Stimulated activated CD8-positive, alpha-beta memory T cell treated with anti-CD3 and anti-CD28 coated beads, Interleukin-2, amount 100 ng/mL, for 48 hours (primary cell): ENCODE measurements at places on chromosomes 6 and 20.

DNA sequence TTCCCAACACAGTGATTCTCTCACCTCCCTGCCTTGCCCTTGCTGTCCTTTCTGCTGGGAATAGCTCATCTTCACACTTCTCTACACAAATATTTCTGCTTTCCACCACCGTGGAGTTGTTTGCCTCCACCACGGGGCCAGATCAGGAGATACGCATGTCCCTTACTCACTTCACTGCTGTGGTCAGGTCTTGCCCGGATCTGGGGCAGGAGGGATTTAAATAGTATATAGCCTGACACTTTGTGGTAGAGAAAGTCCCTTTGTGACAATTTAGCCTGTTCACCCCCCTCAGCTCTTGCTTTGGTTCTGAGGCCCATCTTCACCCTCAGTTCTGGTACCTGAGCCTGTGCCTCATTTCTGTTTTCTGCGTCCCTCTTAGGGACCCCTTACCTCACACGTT, 92.6 kb upstream of the PREP start:
- no peak for DNase-seq

DNA sequence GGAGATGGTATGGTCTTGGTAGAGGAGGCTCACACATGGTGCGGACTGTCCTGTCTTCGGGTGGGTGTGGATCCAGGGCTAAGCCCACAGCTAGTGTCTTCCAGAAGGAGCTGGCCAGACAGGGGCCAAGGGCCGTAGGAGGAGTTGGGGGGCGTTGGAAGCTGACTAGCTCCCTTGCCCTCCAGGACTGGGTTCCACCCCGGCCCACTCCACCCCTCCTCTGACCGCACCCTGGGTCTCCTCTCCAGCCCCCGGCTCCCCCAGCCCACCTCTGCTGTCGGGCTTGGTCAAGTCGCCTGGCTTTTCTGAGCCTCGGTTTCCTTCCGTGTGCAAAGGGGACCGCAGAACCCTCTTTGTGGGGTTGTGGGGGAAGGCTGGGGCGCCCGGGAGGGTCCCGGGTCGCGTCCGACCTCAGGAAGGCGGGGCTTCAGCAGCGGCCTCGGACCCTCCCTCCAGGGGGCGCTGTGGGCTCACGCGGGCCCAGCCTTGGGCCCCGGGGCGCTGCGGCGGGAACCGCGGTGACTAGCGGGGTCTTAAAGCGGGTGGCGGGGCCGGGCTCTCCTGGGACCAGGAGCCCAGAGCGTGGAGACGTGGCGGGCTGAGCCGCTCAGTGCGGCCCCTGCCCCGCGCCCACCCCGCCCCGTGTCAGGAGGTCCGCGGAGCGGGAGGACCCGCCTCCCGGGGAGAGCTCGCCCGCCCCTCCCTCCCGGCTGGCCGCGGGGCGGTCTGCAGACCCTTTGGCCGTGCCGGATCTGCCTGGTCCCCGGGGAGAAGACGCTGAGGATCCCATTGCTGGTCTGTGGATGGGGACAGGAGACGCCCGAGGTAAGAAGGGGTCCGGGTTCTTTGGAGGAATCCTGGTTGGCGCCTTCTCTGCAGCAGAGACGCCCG, 5.4 kb downstream of the NPBWR2 start:
- peak; percentile 62 for DNase-seq

- no peak for DNase-seq
Observed at GRCh38 chr20:57810511-57811373, 100.9 kb upstream of the PMEPA1 start.

DNA sequence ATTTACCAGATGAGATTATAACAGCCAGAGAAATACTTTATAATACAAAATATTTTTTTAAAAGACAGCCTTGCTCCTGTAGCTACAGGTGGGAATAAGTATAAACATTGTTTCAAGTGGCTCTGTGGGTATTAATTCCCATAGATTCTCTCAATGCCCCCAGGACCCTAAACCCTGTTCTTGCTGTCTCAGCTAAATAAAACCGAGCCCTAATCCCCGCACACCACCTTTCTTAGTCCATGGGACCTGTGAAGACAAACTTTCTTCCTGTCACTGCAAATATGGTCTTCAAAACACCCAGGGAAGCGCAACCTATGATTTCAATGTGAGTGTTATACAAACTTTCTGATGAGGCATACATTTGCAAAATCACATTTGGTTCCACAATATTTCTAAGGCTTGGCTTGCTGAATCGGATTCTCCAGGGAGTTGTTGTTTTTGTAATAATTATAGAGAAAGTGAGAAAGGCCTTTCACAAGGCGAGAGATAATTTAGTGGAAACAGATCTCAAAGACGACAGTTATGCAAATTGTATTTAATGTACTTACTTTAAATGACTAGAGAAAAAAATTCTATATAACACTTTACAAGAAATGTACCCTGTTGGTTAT, 11.1 kb downstream of the SMLR1 start:
- no peak for DNase-seq

GRCh38 chr6:79984261-79984660, 20.2 kb upstream of the TTK start:
- DNase-seq, result no peak

DNA sequence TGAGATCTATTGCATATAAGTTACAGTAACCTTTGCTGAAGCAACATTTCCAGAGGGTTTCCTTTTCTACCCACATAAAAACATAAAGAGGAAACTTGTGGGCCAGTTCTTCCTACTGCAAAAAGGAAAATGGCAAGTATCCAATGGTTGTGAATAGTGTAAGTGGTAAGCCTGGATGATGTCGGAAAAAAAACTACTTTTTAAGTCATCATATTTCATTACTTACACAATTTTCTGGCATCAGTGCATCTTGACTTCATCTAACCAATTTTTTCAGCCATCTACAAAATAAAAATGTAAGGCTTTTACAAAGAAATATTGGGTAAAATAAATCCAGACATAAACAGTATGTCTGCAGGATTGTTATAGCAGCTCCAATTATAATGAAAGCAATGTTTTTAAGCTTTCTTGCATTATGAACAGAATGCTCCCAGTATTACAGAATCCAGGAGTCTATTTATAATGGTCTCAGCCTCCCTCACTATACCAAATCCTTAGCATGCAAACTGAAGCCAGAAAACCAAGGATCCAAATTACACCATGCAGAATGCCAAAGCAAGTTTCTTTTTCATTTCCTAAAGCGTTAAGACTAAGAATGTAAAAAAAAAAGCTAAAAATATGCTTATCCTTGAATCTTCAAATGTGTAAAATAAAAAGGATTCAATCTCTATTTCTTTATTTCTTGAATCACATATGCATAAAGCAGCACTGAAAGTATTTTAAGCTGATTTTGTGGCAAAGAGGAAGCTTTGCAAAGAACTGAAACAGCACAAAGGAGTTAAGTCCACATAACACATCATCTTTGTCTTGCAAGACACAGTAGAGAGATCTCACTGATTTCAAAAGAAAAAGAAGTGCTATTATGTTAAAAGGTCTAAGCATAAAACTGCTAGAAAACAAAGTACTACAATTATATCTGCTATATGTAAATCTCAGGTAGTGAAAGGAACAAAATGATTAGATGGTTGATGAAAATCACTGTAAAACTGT, 126.8 kb upstream of the HMGCLL1 start:
- no peak for DNase-seq

- no peak for DNase-seq
Observed at GRCh38 chr6:111949546-111949945, 76.3 kb upstream of the FYN start.

DNA sequence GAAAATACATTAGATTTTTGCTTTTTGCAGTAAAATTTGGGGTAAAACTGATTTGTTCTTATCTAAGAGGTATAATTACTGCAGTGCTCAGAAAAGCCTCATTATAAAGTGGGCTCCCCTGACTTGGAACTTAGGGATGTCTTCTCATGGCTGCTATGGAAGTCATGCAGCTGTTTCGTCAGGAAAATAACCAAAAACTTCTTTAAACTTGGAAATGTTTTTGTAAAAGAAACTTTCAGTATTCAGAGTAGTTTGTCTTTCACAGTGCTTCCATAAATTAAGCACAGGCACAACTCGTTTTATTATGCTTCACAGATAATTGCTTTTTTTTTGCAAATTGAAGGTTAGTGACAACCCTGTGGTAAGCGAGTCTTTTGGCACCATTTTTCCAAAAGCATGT, 6.8 kb downstream of the MAPK14 start:
- DNase-seq, result no peak

DNA sequence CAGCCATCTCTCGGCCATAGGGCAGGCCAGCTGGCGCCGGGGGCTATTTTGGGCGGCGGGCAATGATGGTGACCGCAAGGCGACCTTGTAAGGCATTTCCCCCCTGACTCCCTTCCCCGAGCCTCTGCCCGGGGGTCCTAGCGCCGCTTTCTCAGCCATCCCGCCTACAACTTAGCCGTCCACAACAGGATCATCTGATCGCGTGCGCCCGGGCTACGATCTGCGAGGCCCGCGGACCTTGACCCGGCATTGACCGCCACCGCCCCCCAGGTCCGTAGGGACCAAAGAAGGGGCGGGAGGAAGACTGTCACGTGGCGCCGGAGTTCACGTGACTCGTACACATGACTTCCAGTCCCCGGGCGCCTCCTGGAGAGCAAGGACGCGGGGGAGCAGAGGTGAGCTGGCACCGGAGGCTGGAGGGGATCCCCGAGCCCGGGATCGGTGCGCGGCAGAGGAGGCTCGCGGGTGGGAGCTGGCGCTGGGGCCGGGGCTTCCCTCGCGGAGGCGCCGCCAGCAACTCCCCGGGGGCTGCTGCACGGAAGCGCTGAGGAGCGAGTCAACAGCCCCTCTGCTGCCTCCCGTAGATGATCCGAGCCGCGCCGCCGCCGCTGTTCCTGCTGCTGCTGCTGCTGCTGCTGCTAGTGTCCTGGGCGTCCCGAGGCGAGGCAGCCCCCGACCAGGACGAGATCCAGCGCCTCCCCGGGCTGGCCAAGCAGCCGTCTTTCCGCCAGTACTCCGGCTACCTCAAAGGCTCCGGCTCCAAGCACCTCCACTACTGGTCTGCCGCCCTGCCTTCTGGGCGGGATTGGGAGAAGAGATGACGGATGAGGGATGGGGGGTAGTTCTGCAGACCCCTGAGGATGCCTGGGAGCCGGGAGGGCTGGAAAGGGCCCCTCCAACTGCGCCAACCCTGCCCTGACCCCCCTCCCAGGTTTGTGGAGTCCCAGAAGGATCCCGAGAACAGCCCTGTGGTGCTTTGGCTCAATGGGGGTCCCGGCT, at the start of the genes CTSA and NEURL2:
Gene CTSA, plus strand, starts transcription at position 351 of the 999 bp plus-strand sequence. Its CDS starts 234 bp downstream, at position 585.
Gene NEURL2, minus strand, starts transcription at position 224 of the 999 bp plus-strand sequence. Its CDS starts 217 bp downstream, at position 7.
- DNase-seq, result peak; percentile 74

DNA sequence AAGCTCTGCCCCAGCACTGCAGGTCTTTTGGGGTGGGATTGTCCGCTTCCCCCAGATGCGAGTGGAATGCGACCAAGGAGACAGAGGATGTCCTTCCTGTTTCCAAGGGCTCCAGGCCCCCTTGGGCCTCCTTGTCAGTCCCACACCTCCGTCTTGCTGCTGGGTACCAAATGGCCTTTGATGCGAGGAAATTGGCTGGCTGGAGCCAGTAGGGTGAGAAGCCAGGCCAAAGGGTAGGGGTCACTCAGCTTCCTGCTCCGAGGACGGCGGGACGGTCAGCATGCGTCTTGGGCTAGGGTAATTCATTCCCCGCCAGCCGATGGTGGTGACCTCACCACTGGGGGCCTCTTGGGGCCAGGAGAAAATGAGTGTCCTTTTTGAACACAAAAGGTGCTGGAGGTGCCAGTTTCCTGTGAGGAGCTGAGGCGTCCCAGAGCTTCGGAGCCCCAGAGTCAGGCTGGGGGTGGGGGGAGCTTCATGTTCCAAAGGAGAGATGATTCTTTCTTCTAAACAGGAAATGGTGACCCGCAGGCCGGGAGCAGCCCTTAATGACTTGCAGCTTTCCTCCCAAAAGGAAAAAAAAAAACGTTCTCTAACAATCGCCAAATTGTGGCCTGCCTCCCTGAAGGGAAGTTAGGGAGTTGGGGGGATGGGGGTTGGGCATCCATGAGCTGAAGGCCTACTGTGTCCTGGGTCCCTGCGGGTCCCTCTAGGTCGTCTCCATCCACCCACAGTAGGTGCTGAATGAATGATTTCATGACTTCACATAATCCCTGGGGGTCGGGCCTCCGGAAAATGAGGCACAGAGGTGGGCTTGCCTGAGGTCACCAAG, 6.7 kb downstream of the SNAI1 start:
- no peak for DNase-seq

GRCh38 chr6:159914565-159914923, 23.8 kb downstream of the MAS1 start:
- DNase-seq, result no peak

DNA sequence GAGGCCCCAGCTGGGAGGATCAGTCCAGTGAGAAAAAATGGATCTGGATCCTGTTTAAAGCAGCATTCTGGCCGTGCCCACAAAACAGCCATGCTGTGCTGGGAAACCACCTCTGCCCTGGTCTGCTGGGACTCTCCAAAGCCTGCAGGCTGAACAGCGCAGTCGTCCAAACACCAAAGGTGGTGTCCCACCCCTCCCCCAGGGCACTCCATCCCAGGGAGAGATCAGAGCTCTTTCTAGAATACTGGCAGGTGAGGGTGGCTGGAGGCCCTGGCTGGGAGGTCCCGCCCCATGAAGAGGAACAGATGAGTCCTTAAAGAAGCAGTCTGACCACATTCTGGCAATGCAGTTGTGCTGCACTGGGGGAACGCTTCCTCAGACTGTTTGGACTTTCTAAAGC, 84.6 kb downstream of the MRAP2 start:
- DNase-seq, result no peak

GRCh38 chr6:130020073-130020906, 1.9 kb downstream of the L3MBTL3 start:
- DNase-seq, result peak; percentile 17

GRCh38 chr20:36144336-36144735, 10.2 kb upstream of the EPB41L1 start:
- DNase-seq, result no peak

DNA sequence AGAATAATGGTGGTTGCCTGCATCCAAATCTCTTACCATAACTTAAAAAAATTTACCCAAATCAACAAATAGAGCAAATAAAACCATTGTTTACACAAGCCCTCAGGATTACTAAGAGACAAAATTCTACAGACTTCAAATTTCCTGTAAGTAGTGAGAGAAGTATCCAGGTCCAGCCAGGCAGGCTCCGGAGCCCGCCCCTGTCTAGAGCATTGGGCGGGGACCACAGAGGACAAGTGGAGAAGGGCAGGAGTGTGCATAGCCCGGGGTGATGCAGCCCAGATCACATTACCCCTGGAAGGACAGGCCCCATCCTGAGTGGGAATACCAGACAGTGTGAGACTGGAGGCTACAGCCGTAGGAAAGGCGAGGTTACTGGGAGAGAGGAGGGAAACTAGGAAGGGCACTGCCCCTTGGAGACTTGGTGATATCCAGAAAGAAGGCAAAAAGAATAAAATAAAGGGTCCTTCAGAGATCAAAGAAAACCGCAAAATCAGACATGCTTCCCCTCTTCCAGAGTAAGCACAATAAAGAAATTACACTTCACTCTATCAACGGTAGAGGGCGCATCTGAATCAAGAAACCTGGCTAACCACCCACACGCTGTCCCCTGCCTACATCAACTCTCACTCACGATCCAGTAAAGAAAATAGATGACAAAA, 26.6 kb downstream of the RIN2 start:
- DNase-seq, result no peak

DNA sequence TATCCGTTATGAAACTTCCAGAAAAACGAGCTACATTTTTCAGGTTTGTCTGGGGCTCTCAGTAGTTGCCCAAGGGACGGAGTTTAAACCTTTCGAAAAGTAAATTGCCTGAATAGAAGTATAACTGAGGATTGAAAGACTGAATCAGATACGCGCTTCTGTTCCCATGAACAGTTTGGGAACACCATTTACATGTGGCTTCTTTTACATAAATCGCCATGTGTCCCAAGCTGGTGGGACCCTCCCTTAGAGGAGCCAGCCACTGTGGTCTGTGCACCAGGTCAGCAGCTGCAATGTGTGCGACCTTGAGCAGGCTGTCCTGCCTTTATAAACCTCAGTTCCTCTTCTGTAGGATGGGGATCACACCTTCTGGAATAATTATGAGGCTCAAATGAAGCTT, 11.0 kb downstream of the ENTPD6 start:
- no peak for DNase-seq

- no peak for DNase-seq
Observed at GRCh38 chr20:13401596-13401995, 180.5 kb downstream of the ISM1 start.
